Activated CD4-positive, alpha-beta memory T cell treated with anti-CD3 and anti-CD28 coated beads for 36 hours (primary cell): ENCODE measurements at places on chromosomes 5 and 9. TPM values are rescaled to one million over a fixed set of nuclear protein-coding genes. Genes with fewer than 3 reads are reported as not detected.

SOHLH1 gene
- not detected for total RNA-seq

TXNDC8 gene
- total RNA-seq: not detected

ELAVL2 gene
- total RNA-seq: not detected

LCN1 gene
- total RNA-seq: not detected

NIM1K gene
- total RNA-seq: 1.00 TPM

IFNA2 gene
- not detected for total RNA-seq

DNA sequence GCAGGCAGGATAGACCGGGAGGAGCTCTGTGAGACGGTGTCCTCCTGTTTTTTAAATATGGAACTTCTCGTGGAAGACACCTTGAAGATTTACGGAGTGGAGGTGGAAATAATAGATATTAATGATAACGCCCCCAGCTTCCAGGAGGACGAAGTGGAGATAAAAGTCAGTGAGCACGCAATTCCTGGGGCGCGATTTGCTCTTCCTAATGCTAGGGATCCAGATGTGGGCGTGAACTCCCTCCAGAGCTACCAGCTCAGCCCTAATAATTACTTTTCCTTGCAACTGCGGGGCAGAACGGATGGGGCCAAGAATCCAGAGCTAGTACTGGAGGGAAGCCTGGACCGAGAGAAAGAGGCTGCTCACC lies 621 bp downstream of the PCDHGA11 start:
- DNase-seq: no peak

DNA sequence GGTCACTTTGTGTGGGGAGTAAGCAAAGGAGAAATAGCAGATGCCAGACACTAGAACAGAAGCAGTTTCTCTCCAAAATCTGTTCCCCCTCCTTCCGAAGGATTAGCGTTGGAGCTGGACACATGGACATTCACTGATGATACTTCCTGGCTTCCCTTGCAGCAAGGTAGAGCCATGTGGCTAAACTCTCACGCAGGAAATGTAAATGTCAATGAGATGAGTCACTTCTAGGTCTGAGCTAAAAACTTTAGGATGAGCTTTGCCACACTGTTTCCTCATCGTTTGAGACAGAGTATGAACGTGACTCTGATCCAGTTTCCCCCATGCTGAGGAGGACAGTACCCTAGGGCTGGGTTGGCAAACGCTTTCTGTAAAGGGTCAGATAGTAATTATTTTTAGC lies 5.1 kb downstream of the BHMT2 start:
- no peak for DNase-seq

- DNase-seq: no peak
Measured at GRCh38 chr5:77306531-77306930, 96.1 kb downstream of the PDE8B start.

GRCh38 chr5:113264046-113264445 lies 170.7 kb downstream of the TSSK1B start:
- DNase-seq: no peak

- DNase-seq: no peak
Measured at GRCh38 chr5:154476354-154477205, 1.4 kb downstream of the HAND1 start.

GRCh38 chr9:93077367-93077766 lies 18.6 kb upstream of the CARD19 start:
- DNase-seq: no peak

DNA sequence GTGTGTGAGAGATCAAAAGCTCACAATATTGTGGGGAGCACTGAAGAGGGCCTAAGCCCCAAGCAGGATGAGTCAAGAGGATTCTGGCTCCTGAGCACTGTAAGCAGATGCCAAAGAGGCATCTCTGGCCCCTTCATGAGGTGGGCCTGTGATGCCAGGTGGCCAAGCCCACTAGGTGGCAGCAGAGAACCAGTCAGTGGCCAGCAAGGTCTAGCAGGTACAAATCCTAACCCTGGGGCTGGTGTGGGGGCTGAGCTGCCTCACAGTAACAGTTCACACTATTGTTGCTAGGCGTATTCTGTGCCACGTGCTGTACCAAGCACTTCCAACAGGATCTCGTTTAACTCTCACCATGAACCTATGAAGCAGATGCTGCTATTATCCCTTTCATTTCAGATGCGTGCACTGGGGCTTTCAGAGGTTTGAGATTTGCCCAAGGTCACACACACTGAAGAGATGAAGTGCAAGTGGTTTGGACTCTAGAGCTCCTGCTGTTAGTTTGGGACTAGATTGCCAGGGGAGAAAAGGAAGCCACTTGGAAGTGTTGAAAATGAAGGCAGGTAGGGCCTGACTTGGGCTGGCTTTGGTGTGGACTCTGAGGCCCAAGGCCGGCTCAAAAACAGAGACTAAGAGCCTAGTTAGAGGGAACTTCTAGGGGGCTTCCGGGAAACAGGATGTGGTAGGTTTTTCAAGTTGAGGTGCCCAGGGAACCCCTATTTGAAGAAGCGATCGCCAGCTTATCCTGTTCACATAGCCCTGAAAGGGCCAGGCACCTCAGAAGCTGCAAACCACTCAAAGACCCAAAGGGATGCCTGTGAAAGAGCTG lies 4.4 kb upstream of the MLANA start:
- peak; percentile 89 for DNase-seq

DNA sequence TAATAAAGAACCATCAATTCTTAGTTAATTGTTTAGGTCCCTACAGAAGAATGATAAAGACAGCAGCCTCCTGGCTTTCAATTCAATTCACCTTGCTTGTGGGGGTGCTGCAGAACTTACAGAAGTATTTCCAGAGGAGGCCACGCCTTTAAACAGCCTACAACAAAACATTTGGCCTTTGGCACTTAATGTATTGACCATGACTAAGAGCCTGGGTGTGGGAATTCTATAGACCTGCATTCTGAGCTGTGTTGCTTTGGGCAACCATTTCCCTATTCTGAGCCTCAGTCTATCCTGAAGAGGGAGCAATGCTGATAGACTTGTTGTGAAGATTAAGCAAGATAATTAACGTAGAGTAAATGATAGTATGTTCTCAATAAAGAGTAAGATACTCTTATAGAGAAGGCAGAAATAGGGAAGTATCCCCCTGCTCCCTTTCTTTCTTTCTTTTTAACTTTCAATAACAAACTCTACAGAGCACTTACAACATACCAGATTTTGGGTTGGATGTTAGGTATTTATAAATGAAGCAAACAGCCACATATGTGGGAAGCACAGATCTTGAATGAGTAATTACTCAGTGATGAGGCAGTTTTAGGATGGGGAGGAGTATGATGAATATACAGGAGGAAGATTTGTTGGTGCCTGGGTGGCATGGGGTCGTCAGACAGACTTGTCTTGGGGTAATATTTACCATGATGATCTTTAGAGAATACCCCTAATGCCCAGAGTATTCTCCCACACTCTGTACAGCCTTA lies 28.4 kb downstream of the PAPPA start:
- DNase-seq: no peak
